ENCODE measurements at places on chromosomes 6 and 20.

GRCh38 chr6:145587334-145587733, 148.0 kb downstream of the EPM2A start:
- no peak for ATAC-seq

DNA sequence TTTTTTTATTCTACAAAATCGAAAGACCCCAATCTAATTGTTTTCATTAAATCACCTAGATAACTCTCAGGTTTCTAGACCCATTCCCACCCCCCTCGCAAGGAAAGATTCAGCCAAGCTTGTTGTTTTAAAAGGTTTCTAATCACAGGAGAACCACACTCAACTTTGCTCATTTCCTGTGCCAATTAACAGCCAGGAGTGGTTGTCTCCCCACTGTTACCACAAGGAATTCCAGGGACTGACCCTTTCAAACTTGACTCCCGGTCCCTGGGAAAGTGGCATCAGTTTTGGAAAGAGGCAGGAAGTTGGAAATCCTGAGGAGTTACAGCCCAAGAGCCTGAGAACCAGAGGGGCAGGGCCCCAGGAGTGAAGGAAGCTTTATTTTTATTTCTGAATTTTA, 561.3 kb upstream of the JAG1 start:
- peak; percentile 33 for ATAC-seq

GRCh38 chr6:14659841-14660240, 542.3 kb downstream of the CD83 start:
- ATAC-seq: no peak

- no peak for ATAC-seq
These were observed 405.7 kb downstream of the RNF144B start for GRCh38 chr6:18792866-18793265.

- no peak for ATAC-seq
These were observed 84.2 kb upstream of the CNKSR3 start for GRCh38 chr6:154594496-154595198.

DNA sequence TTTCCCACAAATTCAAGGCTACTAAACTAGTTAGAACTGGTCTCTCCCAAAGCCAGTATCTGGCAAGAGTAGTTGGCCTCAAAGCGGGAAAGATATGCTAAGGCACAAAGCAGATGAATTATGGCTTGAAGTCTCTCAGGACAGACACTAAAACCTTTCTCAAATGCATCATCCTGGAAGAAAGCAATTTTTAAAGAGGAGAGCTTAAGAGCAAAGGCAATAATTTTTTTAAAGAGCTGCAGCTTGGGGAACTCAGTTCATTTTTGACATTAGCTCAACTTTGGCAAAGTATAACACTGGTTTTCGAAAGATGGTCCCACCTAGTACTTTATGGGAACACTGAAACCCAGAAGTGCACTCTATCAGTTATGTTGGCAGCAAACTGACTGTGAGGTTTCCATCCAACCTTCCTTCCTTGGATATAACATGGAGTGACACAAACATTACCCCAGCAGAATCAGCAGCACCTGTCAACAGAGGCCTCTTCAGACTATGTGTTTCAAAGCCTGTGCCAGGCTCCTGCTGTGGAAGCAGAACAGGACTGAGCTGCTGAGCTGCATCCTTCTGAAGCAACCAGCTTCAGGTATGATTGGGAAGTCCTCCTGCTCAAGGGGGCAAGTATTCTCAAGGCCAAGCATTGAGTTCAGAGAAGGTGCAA, 852.3 kb upstream of the HS3ST5 start:
- no peak for ATAC-seq

DNA sequence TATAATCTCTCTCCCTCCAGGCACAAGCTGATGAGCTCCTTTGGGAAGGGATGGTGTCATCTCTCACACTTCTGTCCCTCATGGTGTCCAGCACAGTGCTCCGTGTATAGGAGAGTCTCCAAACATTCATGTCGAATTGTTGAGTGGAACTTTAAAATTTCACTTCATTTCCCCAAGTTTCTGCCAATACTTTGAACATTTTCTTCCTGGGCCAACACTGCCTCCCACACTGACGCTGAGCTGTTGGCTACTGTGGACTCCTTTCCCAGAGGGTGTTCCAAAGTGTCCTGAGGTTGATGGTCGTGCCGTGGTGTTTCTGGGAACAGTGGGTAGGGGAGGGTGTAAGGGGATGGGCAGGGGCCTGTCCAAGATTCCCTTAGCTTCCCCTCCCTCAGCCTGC, 122.7 kb downstream of the TIAM2 start:
- no peak for ATAC-seq

- ATAC-seq: no peak
These were observed 69.0 kb downstream of the DLL1 start for GRCh38 chr6:170221753-170222400.

DNA sequence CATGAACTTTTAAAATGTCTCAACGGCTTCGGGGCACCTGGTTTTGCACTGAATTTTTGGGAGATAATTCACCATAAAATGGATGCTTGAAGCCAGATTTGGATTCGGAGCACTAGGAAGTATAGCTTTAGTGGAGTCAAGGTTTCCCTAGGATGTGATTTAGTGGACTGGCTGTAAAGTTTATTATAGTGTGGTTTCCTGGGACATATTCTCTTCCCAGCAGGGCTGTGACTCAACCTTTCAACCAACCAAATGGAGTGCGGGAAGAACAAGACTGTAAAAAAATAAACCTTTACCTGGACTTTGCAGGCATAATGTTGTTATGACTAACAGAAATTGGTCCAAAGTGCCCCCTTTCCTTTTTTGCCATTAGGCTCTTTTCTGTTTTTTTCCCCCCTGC, 327.4 kb upstream of the MAN1A1 start:
- ATAC-seq: no peak

DNA sequence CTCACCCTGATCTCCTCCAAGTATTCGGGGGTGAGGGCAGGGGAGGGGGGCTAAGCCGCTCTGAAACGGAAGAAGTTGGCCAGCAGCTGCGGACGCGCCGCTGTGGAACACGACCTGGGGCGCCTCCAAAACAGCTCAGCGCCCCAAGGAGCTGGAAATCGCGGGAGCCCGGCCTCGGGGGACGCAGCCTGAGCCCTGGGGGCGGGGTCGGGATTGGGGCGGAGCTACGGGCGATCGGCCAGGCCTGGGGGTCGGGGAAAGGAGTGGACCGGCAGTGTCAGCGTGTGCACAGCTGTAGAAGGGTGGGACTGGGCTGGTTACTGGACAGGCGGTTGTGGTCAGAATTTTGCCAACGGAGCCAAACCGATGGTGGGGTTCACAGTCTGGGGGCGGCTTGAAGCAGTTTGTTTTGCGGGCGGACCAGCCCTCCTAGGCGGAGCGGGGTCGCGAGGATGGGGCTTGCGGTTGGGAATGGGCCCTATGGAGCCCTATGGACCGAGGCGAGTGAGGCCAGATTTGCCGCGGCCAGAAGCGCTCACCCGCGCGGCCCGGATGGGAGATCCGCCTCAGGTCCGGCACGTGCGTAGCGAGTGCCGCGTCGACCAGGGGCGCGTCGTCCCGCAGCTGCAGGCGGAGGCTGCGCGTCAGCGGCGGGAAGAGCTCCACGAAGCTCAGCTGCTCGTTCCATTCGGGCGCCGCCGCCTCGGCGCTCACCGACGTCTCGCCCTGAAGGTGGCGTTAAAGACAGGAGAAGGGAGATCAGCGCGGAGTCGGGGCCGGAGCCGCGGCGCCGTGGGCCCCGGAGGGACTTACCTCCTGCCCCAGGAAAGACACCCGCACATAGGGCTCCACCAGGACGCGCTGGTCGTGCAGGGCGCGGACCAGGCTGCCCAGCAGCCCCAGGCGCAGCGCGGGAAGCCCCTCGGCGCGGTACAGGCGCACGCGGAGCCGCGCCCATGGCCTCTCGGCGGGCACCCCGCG, 14.3 kb upstream of the SPAG4 start:
- ATAC-seq: peak; percentile 83

GRCh38 chr6:141808662-141809061, 324.1 kb upstream of the GJE1 start:
- ATAC-seq: no peak

GRCh38 chr6:23218751-23219150, 649.4 kb downstream of the HDGFL1 start:
- no peak for ATAC-seq

DNA sequence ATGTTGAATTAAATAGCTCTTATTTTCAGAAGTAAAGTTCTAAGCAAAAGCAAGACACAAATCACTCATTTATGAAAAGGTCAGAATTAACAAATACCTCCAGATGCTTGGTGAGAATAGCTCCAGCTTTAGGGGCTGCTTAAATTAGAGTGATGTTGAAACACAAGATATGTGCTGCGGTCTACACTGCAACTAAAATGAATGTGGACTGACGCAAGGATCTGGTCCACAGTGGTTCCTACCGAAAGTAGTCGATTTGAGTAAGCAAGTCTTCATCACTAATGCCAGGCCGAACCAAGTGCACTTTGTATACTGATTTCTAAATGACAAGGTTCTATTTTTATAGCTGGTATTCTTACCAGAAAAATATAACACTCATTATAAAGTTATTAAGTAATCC, 96.3 kb downstream of the PRDM1 start:
- ATAC-seq: peak; percentile 11

GRCh38 chr6:92275150-92275549, 1144.2 kb downstream of the EPHA7 start:
- ATAC-seq: no peak

DNA sequence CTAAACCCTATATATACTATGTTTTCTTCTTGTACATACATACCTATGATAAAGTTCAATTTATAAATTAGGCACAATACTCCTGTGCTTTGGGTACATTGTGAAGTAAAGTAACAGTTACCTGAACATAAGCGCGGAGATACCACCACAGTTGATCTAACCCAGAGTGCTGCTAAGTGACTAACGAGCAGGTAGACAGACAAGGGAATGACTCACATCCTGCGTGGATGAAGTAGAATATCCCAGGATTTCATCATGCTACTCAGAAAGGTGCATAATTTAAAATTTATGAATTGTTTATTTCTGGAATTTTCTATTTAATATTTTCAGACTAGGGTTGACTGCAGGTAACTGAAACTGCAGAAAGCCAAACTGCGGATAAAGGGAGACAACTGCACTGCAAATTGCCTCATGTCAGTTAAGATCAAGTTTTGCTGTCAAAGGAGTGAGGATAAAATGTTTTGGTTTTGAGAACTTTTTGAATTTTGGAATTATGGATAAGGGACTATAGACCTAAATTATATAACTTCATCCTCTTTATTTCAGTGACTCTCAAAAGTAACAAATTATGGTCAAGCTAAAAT, 14.4 kb downstream of the MKKS start:
- ATAC-seq: no peak

- ATAC-seq: no peak
These were observed 414.3 kb downstream of the TFAP2A start for GRCh38 chr6:10000551-10000950.

- ATAC-seq: no peak
These were observed 862.6 kb upstream of the MAN1A1 start for GRCh38 chr6:120211955-120212792.

GRCh38 chr20:19794941-19795340, 36.9 kb downstream of the RIN2 start:
- no peak for ATAC-seq

GRCh38 chr6:27630727-27631608, 158.1 kb upstream of the ZNF184 start:
- peak; percentile 90 for ATAC-seq

GRCh38 chr20:48284315-48284714, 499.0 kb upstream of the SULF2 start:
- ATAC-seq: no peak

DNA sequence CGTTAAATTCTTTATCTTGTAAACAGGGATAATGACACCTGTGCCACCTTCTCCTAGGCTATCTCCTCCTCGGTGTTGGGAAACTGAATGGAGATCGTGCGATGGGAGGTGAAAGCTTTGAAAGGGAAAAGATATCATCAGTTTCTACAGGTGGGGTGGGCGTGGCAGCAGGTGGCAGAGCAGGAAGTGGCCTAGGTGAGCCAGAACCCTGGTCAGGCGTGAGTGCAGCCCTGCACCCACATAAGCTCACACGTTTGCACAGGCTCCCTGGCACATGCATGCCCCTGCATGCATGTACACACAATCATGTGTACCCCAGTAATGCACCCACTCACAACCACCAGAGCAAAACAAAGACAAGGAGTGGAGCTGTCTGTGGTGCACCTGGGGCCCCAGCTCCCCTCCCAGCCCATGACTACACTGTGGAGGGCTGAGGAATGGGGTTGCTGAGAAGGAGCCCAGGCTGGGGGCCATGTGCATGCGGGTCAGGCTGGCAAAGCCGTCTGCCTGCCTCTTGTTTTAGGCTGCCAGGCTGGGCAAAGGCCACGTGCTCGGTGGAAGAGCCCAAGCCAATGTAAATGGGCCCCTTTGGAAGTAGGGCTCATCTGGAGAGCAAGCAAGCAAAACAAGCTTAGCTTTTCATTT, 61.5 kb downstream of the TFAP2C start:
- no peak for ATAC-seq

DNA sequence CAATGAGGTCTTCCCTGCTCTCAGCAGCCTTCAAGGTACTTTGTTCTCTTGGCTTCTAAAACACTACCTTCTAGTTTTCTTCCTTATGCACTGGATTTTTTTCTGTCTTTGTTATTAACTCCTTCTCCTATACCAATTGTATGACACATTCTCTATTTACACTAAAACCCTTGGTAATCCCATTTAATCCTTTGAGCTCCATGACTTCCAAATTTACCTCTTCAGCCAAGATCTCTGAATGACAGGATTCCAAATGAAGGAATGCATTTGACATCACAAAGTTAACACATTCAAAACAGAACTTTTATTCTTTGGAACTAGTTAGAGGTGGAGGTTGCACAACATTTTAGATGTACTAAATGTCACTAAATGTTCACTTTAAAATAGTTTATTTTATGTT, 86.6 kb upstream of the SAMD5 start:
- no peak for ATAC-seq

DNA sequence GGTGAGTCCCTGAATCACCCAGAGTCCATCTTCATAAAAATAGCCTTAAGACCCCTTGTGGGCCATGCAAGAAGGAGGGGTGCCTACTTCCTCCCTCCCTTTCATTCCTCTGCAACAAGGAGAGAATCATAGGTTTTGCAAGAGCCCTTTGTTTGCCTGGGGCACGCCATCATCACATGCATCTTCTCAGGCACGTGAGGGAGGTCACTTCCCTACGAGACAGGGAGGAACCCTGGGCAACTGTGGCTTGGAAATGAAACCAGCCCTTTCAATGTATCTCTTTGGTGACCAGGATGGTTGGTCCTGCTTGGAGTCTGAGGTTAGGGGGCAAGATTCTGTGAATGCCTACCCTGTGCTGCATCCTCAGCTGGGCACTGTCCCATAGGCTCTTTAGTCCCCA, 194.8 kb downstream of the MAFB start:
- no peak for ATAC-seq

- no peak for ATAC-seq
These were observed 39.4 kb upstream of the MLIP start for GRCh38 chr6:54071821-54072340.

- no peak for ATAC-seq
These were observed 12.7 kb downstream of the PKHD1 start for GRCh38 chr6:52074716-52075115.

- peak; percentile 66 for ATAC-seq
These were observed 2.0 kb downstream of the CEBPB start for GRCh38 chr20:50192364-50193198.

GRCh38 chr6:40822619-40823018, 216.4 kb downstream of the UNC5CL start:
- no peak for ATAC-seq
